ENCODE measurements at places on chromosomes 16 and 17.

DNA sequence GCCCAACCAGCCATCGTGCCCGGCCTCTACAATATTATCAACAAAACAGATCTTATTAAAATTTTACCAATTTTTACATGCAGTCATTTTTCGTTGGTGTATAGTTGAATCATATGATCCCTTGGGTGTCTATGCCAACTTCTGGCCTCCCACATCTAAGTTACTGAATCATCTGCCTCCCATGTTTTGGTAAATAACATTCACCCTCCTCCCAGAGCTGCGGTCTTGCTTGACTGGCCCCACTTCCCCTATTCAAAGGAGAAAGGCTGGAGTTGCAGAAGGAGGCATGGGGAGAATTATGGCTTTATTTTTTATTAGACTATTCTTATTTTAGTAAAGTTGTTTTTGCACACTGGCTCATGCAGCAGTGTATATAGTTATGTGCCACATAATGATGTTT is 18.5 kb upstream of the CCL23 start:
- no peak for DNase-seq

- no peak for DNase-seq
Measured at GRCh38 chr17:4635823-4636375, 5.6 kb downstream of the ALOX15 start.

DNA sequence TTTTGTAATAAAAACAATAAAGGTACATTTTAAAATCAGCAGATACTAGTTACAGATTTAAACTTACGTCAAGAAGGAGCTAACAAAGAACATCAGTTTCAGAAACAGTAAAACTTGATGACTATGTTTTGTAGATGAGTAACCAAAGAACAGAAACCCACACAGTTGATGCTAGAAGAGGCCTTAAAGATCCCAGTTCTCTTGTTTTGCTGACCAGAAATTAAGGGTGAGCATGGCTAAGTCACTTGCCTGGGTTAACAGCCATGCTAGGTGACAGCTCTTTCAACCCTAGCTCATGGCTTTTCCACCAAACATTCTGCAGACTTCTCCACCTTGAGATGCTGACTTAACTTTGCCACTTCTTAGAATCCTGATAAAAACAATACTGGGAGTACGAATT is 26.4 kb downstream of the STX8 start:
- DNase-seq = no peak

- DNase-seq = no peak
Measured at GRCh38 chr16:46702030-46702429, 12.6 kb downstream of the ORC6 start.

DNA sequence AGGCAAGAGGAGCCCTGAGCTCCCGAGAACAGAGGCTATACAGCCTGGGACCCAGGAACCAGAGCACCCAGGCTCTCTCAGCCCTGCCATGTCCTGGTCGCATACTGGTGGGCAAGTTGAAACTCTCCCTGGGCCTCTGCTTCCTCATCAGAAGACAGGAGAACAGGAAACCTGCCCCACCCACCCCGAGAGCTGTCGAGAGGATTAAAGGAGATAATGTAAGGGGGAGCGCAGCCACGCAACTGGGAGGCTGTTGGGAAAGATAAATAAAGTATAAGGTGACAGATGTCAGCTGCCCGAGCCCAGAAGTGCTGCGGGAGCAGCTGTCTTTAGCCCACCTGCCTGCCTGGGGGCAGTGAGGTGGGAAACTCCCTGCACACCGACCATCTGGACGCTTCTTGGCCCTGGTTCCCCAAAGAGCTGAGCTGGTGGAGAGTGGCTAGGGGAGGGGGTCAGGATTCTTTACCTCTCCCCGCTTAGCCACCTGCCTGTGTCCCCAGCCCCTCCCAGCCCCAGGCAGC is 6.8 kb downstream of the KIF19 start:
- DNase-seq = no peak

- no peak for DNase-seq
Measured at GRCh38 chr17:2602597-2603017, 9.2 kb downstream of the PAFAH1B1 start.

DNA sequence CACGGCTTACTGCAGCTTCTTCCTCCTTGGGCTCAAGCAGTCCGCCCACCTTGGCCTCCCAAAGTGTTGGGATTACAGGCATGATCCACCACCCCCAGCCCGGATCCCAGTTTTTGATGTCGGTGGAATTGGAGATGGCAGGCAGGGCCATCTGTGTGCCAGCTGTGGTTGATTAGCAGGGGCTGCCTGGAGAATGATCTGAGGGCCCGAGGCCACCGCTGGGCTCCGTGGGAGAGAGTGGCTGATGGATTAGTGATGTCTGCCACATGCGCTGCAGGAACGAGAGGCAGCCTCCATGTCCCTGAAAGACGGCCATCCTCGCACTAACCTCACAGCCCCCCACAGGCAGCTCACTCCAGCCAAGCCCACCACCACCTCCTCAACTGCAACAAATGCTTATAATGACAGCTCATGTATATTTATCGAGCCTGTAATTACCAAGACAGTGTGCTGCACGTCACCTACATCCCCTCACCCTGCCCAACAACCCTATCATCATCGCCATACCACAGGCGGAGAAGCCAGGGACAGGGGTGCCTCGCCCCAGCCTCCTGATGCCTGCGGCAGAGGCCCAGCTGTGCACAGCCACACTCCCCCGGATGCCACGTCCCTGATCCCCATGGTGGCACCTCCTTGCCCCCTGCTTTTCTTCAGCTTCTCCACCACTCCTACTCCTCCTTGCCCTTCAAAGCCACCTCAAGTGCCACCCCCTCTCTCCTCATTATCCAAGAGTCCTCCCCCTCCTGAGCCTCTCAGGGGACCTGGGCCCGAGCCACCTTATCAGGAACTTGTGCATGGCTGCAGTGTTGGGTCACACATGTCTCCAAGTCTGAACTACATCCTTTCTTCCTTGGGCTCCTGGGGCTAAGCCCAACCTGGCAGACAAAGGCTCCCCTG is 33.2 kb downstream of the ACTG1 start:
- DNase-seq = no peak

GRCh38 chr17:61005358-61005757 is 327.7 kb downstream of the BCAS3 start:
- no peak for DNase-seq

DNA sequence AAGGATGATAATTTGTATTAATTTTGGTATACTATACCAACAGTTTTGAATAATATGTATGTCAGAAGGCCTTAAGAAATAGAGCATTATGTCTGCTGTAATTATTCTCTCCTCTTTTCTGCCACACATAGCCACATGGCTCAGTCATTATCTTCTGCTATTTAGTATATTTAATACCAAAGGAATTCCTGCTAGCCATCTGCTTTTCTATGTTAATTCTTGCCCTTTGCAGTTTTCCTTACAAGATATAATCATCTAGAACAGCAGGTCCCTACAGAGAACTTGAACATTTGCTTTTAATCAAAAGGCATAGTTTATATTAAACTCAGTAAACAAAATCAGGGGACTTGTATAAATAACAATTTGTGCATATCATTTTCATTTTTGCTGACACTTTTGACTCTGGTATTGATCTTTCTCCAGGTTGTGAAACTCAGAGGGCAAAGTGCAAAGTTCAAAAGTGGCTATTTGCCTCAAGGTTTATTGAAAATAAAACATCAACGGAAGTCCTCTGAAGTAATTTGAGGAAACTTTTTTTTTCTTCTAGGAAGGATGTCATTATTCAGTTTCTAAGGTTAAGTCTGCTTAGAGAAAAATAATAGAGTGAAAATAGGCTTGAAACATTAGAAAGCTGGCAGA is 702.0 kb downstream of the KCNJ2 start:
- no peak for DNase-seq

- no peak for DNase-seq
Measured at GRCh38 chr17:41131979-41132378, 8.0 kb upstream of the KRTAP4-12 start.

- no peak for DNase-seq
Measured at GRCh38 chr17:17937201-17937853, 34.9 kb downstream of the TOM1L2 start.

DNA sequence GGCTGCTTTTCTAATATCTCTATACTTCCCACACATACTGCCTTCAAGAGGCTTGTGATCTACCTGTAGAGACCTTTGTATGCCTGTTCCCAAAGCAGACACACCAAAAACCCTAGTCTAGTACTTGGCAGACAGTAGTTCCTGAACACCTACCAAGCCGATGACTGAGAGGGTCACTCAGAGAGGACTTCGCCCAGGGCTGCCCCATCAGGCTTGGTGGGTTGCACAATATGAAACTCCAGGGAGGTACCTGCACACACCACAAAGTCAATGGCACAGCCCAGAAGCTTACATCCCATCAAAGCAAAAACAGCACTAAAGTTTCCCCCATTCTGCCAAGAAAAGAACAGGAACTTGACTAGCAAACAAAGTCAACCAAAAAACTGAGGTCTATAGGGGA is 30.3 kb downstream of the ASPA start:
- no peak for DNase-seq

GRCh38 chr17:51371732-51372151 is 111.4 kb downstream of the UTP18 start:
- peak; percentile 47 for DNase-seq

DNA sequence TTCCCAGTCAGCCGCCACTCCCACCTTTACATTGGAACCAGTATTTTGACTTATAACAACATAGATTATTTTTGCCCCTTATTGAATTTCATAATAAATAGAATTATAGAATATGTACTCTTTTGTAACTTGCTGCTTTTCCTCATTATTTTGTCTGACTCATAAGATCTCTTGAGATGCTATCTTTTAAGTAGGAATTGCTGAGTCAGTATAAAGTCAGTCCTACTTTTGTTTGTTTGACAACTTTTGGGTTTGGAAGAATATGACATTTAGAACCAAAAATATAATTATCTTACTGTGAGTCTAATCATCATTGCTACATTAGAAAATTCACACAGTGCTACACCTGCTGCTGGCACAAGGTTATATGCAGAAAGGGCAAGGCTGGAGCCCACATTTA is 69.7 kb downstream of the STXBP4 start:
- no peak for DNase-seq

GRCh38 chr16:67676516-67676915 is 9.9 kb downstream of the C16orf86 start:
- no peak for DNase-seq

DNA sequence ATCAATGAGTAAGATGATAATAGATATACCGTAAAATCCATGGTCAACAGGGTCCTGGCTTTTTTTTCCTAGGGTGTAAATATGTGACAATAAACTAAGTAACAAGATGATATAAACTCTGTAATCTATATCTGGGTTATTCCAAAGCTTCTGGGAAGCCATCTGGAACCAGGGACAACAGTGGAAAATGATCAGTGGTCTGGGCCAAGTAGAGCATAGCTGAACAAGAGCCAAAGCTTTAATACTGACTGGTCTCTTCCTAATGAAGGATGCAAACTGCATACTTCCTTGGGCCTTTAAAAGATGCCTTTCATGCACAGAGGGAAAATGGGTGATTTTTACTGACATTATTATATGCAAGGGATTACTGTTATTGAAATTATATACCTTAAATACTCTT is 8.9 kb downstream of the CA10 start:
- DNase-seq = no peak

DNA sequence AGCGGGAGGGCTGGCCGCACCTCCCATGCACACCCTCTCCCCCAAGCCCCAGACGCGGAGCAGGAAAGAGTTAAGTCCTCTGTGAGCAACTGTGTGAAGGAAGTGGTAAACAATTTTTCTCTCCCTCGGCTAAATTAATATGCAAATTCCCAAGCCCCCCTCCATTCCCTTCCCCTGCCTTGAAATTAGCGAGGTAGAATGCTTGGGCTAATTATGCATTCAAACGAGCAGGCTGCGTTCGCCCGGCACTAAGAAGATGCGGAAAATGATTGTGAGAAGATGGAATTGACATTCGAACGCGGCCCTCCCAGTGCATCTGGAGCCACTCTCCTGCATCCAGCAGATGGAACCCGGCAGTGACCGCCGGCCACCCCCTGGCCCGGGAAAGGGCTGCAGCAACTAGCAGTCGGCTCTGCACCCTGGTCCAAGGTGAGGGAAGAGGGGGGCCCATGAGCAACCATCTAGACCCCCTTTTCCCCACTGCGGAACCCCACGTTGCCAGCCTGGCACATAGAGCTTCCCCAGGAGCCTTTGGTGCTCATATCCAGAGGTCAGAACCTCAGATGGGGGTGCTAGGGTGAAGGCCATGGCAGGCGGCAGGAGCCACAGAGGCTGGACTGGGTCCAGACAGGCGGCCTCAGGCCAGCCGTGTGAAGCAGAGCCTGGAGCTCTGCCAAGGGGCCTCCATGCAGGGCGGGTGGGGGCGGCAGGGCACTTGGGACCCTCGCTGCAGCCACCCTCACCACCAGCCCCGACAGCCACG is 49.1 kb upstream of the ACSF3 start:
- no peak for DNase-seq

- no peak for DNase-seq
Measured at GRCh38 chr17:55273579-55274354, 9.0 kb downstream of the HLF start.

DNA sequence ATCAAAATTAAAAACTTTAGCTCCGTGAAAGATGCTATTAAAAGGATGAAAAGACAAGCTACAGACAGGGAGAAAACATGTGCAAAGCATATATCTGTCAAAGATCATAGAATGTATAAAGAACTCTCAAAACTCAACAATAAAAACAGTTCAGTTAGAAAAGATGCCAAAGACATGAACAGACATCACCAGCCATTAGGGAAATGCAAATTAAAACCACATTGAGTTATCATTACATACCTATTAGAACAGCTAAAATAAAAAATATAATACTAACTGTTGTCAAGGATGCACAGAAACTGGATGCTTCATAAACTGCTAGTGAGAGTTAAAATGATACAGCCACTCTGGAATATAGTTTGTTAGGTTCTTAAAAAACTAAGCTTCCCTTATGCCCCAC is 58.8 kb downstream of the NFATC3 start:
- no peak for DNase-seq

- DNase-seq = no peak
Measured at GRCh38 chr16:22359679-22360078, 14.7 kb downstream of the CDR2 start.

DNA sequence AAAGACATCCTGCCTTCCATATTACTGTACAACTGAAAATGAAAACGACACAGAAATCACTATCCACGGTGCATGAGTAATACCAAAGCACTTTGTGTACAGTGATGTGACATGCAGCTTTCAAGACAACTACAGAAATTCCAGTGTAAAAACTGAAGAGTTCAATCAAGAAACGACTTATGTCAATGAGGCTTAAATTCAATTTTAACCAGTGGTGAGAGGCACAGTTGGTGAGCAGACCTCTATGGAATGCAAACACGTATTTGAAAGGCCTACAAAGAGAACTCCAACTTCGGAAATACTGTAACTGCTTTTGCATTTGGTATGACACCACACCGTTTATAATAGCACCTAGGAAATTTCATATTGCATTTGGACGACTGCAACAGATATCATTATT is 87.6 kb downstream of the USP31 start:
- DNase-seq = no peak

- no peak for DNase-seq
Measured at GRCh38 chr16:55907661-55908060, 32.5 kb upstream of the CES5A start.

DNA sequence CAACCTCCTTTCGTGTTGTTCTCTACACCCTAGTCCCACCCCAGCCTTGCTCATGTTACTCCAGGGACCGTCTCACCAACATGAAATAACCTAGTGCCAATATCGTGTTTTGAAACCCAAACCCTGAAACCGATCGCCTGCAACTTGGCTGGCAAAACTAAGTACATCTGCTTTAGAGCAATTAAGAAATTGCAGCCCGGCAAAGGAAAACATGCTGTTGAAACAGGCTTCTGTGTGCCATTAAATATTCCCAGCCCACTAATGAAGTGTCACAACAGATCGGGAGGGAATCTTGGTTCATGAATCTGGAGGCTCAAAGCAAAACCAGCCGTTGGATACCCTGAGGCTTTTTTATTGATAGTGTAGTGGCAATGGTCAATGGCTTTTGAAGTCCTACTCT is 48.3 kb upstream of the GPR139 start:
- no peak for DNase-seq
